Caki2 (cell line): ENCODE measurements at places on chromosomes 5 and 9. TPM values are rescaled to one million over a fixed set of nuclear protein-coding genes. Genes with fewer than 3 reads are reported as not detected.

RNF183 gene
- 0.23 and 0.95 TPM in 2 replicates for total RNA-seq

ZFP62 gene
- 6.7 and 9.8 TPM in 2 replicates for total RNA-seq

SPINK5 gene
- 0.95 TPM in 1 of 2 replicates, not detected in the other for total RNA-seq

ITGA2 gene
- 1.8 and 1.9 TPM in 2 replicates for total RNA-seq

SARDH gene
- 7.6 and 13.0 TPM in 2 replicates for total RNA-seq

EFNA5 gene
- total RNA-seq = 9.8 and 12.0 TPM in 2 replicates

TAF11L10 gene
- not detected in 2 replicates for total RNA-seq

HMMR gene
- total RNA-seq = 68.7 and 74.1 TPM in 2 replicates

GABBR2 gene
- total RNA-seq = 0.09 and 0.61 TPM in 2 replicates

SLC46A2 gene
- not detected in 2 replicates for total RNA-seq

CNTLN gene
- total RNA-seq = 6.0 and 8.3 TPM in 2 replicates

IFNA21 gene
- total RNA-seq = not detected in 2 replicates

ZNF366 gene
- total RNA-seq = not detected in 2 replicates

TTLL11 gene
- 1.7 TPM in 1 of 2 replicates, not detected in the other for total RNA-seq

CENPP gene
- 0.90 and 3.6 TPM in 2 replicates for total RNA-seq

C9orf153 gene
- total RNA-seq = not detected in 2 replicates

PALM2AKAP2 gene
- total RNA-seq = 0.14 TPM in 1 of 2 replicates, not detected in the other

DAPK1 gene
- 16.3 and 20.9 TPM in 2 replicates for total RNA-seq

PPP3R2 gene
- total RNA-seq = not detected in 2 replicates

TPM2 gene
- total RNA-seq = 2.4 and 7.8 TPM in 2 replicates

PCDHGA4 gene
- not detected in 2 replicates for total RNA-seq

CHSY3 gene
- not detected in 2 replicates for total RNA-seq

FAM151B gene
- total RNA-seq = 0.20 and 0.32 TPM in 2 replicates

ENG gene
- 2.1 and 5.2 TPM in 2 replicates for total RNA-seq

TNC gene
- 0.09 and 3.3 TPM in 2 replicates for total RNA-seq

CCL19 gene
- total RNA-seq = not detected in 2 replicates

PCDHB15 gene
- total RNA-seq = not detected in 2 replicates

RGS14 gene
- total RNA-seq = 97.6 and 107 TPM in 2 replicates

ANKRD34B gene
- total RNA-seq = 3.3 and 3.4 TPM in 2 replicates

FOXD4 gene
- total RNA-seq = not detected in 2 replicates

KIF4B gene
- not detected in 2 replicates for total RNA-seq

TMOD1 gene
- total RNA-seq = 19.4 and 25.7 TPM in 2 replicates

KIAA1191 gene
- total RNA-seq = 103 and 141 TPM in 2 replicates

MLANA gene
- total RNA-seq = not detected in 2 replicates

EIF4E1B gene
- not detected in 2 replicates for total RNA-seq

SNAPC4 gene
- 2.2 and 5.6 TPM in 2 replicates for total RNA-seq

OR1J4 gene
- not detected in 2 replicates for total RNA-seq

PFN3 gene
- not detected in 2 replicates for total RNA-seq

LAMC3 gene
- total RNA-seq = 9.6 and 15.2 TPM in 2 replicates

DRD1 gene
- total RNA-seq = not detected in 2 replicates

FOXI1 gene
- not detected in 2 replicates for total RNA-seq
